ENCODE measurements at places on chromosomes 3 and 15.

DNA sequence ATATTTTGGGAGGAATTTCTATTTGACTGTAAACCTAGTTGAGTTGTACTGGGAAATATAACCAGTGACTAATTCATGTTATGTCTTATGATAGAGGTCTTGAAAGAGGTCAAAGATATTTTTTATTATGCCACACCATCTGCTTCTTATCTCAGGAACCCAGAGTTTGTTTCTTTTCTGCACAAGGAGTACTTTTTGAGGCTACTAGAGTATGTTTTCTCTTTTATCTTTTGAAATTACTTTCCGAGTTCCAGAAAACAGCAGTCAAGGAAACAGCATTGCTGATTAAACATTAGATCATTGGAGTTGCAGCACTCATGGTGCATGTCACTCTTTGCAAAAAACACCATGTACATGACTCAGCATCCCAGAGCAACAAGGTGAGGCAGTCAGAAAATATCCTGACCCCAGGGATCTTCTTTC lies 645.8 kb upstream of the NR2F2 start:
- no peak for DNase-seq

DNA sequence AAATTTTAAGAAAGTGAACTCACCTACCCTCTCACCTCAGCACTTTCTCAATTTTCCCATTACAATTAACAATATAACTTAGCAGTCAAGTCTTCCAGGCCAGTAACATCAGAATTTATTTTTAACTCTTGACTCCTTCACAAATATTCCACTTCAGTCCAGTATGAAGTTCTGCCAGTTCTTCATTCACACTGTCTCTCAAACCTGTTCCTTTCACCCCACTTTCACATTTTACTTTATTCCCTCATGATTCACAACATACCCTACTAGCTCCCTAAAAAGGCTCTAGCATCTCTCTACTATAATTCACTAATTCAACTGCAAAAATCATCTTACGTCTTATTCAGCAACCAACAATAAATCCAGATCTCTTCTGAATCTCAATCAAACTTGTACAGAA lies 3.8 kb downstream of the GSK3B start:
- no peak for DNase-seq

GRCh38 chr3:27559381-27559780 lies 75.2 kb upstream of the SLC4A7 start:
- peak; percentile 8 for DNase-seq

DNA sequence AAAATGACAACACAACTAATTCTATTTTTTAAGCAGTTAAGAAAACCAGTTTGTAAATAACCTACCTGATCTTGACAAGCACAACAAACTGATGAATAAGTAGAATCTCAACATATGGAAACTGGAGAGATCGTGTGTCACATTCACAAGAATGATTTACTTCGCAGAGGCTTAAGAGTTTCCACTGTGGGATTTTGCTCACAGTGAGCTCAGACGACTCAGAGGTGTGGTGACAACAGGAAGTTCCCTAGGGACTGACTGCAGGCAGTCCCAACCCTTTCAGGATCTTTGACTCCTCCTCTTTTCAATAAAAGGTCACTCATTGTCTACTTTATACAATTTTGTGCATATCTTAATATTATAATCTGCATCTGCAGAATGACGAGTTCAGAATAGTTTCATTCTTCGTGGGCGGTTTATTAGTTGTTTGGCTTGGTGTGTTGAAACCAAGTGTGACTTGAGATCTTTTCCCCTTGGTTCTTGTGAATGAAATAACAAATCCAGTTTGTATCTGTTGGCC lies at the start of gene LIPH:
LIPH (minus strand) TSS at position 231 of the 520 bp plus-strand sequence; CDS start at position 114, 117 bp downstream.
- DNase-seq, result no peak

DNA sequence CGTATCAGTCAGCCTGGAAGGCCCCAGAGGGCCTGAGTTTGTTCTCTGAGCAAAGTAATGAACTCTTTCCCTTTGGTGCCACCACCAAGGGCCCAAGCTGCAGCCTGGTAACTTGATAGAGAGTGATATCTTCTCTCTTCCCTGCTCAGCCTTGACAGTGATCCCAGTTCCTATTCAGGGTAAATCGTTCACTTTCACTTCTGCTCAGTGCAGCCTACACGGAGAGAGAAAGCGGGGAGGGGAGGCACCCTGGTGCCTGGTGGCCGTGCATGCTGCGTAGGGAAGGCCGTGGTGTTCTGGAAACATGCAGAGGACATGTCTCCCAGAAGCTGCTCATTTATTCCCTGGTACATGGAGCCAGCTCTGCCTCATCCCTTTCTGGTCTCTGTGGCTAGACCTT lies 54.9 kb downstream of the KIF9 start:
- DNase-seq, result no peak

GRCh38 chr3:116920826-116921610 lies 211.4 kb downstream of the TUSC7 start:
- no peak for DNase-seq

DNA sequence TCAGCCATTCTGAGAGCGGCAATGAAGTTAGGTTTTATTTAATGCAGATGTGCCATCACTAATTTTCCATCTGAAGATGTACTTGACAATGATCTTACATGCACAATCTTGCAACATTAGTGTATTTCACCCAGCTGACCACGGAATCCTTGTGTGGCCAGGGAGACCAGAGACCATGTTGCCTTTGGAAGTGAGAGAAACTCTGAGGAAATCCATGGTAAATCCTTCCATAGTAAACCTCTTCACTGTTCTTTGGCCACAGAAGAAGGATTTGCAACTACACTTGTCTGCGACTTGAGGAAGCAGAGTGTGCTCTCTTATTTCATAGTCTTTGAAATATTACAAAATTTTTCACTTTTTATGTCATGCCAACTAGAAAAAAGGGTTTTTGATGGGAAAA lies 128.4 kb upstream of the IGSF10 start:
- DNase-seq, result no peak

DNA sequence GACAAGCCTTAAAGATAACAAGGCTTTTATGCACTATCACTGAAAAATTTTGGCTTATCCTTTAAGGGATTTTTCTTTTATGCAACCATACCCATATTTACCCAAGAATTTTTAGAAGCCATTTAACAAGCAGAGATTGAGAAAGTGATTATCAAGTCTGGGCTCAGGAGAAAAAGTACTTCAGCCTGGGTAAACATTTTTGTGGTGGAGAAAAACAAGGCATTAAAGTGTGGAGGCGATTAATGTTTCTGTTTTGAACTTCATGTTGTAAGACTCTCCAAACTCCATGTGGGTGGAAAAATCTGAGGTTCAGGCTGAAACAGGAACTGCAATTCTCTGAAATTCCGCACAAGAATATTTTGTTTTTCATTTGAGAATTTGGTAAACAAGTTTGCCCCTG lies 260.4 kb upstream of the KCNMB2 start:
- DNase-seq, result no peak

GRCh38 chr3:51361746-51362145 lies 23.3 kb upstream of the MANF start:
- DNase-seq, result no peak
